ENCODE measurements at places on chromosomes 1 and 21.

DNA sequence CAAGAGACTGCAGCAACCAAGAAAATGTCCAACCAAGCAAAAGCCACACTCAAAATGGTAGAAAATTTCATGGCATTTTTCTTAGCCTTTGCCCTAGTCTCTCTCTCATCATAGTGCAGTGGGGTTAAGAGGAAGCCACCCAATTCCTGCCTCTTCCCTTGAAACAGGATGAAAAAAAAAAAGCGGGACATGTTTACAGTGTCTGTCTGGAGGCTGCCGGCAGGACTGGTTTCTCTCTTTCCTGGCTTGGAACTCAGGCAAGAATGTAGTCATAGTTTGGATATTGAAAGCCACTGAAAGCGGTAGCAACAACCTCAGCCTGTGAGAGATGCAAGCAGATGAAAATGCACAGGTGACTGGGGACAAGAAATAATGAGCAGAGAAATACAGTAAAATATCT lies 13.3 kb upstream of the TNFSF18 start:
- no peak for DNase-seq

DNA sequence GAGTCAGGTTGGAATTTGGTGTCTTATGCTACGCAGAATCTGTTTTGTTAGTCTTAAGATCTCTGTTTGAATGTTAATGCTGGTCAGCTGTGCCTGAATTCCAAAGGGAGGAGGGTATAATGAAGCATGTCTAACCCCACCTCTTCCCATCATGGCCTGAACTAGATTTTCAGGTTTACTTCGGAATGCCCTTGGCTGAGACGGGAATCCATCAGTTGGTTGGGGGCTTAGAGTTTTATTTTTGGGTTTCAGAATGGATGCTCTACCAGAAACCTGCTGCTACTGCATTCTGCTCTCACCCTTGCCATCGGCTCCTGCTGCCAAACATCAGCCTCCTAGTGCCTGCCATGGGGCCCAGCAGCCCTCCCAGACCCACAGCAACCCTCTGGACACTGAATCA lies 24.1 kb upstream of the ETV3 start:
- DNase-seq: no peak

DNA sequence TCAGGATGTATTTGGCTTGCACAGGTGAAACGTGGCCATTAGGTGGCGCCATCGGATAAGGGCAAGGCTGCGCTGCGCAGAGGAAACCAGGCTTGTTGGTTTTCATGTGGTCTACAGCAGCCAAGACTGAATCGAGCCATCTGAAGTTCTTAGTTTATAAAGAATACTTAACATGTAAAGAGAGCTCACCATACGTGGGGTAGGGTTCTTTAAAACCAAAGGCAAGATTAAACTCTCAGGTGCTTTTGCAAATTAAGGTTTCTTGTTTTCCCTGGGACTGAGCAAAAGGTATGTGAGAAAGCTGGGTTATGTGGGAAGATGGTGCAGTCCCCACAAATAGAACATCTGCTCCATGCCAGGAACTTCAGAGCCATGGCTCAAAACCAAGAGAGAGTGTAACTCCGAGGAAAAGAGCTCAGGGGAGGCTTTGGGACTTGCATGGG lies 9.3 kb downstream of the MASP2 start:
- peak; percentile 91 for DNase-seq

- no peak for DNase-seq
Observed at GRCh38 chr1:31467005-31467674, 54.1 kb downstream of the SERINC2 start.

DNA sequence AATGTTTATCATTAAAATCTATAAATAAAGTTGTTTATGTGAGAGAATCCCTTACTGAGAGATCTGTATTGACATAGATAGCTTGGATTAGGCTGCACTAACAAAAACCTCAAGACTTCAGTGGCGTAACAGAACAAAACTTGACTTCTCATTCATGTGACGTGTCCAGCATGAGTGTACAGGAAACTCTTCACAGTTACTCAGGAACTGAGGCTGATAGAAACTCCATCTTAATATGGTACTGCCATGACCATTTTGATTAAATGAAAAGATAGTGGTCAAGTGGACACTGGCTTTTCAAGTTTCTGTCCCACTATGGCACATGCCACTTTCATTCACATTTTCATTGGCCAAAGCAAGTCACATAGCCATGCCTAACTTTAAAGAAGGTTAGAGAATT lies 3.7 kb downstream of the ST3GAL3 start:
- DNase-seq: peak; percentile 89

- no peak for DNase-seq
Observed at GRCh38 chr21:35779167-35779566, 281.2 kb downstream of the SETD4 start.

Measured in fibroblast of pulmonary artery (primary cell).